ENCODE measurements at places on chromosomes 11 and 22.

- peak; percentile 44 for DNase-seq
These were observed 19.1 kb downstream of the RPL3 start for GRCh38 chr22:39300186-39300830.

GRCh38 chr22:20155330-20156041, 4.6 kb upstream of the CCDC188 start:
- DNase-seq, result no peak

DNA sequence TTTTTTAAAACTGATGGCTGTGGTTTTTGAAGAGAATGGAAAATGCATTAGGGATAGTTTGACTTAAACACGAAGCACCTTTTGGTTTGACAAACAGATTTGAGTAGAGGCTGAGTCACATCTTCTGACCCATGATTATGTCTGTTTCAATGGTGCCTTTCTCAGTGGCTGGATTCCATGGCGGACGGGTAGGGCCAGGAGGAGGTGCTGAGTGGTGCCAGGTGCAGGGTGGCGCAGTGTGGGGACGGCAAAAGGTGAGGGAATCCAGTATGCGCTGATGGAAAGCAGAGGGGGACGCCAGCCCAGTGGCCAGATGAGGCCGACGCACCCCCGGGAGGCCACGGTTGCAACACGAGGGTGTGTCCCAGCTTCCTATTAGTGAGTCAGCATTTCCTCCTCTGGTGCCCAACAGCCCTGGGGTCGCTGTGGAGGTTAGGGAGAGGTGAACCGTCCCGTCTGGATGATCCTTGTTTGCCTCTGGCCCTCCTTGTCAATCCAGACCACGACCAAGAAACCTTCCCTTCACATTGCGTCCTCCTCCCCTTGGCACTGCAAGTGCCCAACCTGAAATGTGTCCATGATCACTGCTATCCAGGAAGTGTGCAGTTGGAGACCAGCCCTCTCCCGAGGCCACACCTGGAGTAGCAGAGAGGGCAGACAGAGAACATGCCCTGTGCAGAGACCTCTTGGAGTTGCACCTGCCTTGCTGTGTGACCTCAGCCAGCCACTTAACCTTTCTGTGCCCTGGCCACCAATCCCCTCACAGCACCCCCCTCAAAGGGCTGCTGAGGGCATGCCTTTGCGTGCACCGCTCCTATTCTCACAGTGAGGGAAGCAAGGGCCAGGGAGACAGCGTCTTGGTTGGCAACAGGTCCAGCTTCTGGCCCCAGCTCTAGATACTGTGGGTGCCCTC, 32.5 kb upstream of the ATXN10 start:
- DNase-seq, result no peak

GRCh38 chr11:75500742-75501141, 25.0 kb downstream of the GDPD5 start:
- no peak for DNase-seq

- DNase-seq, result no peak
These were observed 1231.7 kb downstream of the LRRC4C start for GRCh38 chr11:40227730-40228129.

GRCh38 chr22:40204321-40205116, 26.8 kb downstream of the TNRC6B start:
- no peak for DNase-seq

GRCh38 chr11:46456269-46457001, 64.9 kb upstream of the CHRM4 start:
- no peak for DNase-seq

- DNase-seq, result no peak
These were observed 21.5 kb downstream of the ARAP1 start for GRCh38 chr11:72730737-72731136.

GRCh38 chr11:5275369-5276110, 5.8 kb upstream of the HBE1 start:
- no peak for DNase-seq

GRCh38 chr22:46408568-46409506, 73.3 kb downstream of the TRMU start:
- DNase-seq, result no peak

DNA sequence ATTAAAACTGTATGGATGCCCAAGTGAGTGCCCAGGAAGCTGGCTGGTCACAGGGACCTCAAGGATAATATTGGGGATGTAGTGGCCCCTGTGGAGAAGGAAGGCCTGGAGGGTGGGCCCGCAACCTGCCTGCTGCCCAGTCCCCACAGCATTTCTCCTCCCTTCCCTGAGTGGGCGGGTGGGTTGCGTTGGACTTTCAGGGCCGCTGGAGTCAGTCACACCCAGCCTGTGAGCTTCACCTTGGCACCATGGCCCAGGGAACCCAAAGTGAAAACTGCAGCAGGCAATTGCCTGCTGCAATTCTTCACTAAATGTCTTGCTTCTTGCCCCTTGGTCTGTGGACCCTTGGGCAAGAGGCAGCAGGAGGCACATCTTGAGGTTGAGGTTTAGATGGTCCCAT, 4.7 kb downstream of the GNAZ start:
- no peak for DNase-seq

DNA sequence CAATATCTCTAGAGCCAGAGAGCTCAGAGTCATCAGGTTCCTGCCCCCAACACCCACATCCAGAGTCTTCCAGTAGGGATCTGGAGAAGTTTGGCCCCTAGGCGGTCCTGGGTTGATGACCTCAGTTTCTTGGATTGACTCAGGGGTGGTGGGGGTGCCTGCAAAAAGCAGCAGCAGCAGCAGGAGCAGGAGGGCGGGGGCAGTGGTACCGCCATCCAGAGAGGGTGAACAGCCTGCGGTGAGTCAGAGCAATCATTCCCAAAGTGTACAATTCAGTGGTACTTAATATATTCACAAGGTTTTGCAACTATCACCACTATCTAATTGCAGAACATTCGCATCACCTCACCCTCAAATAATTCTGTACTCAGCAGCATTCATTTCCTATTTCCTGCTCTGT, 9.9 kb upstream of the SEC14L3 start:
- no peak for DNase-seq

GRCh38 chr22:19147195-19147780, 2.8 kb downstream of the GSC2 start:
- no peak for DNase-seq
